ENCODE measurements at places on chromosomes 2 and 18.

- DNase-seq: no peak
These were observed 102.8 kb upstream of the CTDP1 start for GRCh38 chr18:79576686-79577351.

DNA sequence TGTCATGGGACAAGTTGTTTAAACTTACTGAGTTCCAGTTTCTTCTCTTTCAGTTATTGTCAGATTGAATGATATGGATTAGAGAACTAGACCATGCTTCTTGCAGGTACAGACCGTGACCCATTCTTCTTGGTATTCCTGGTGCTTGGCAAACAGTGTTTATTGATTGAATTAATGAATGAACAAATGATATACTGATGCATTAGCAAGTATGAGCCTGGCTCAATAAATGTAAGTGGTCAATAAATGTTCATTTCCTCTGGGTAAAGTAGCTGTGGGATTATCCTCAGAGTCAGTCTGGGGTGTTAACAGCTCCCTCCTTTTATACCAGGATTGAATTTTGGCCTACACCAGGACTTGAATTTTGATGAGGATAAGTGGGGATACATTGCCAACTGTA lies 160.2 kb downstream of the ZEB2 start:
- no peak for DNase-seq

- DNase-seq: no peak
These were observed 40.4 kb downstream of the LDLRAD4 start for GRCh38 chr18:13258921-13259320.

GRCh38 chr2:221554769-221555493 lies 17.2 kb downstream of the EPHA4 start:
- DNase-seq: peak; percentile 7

DNA sequence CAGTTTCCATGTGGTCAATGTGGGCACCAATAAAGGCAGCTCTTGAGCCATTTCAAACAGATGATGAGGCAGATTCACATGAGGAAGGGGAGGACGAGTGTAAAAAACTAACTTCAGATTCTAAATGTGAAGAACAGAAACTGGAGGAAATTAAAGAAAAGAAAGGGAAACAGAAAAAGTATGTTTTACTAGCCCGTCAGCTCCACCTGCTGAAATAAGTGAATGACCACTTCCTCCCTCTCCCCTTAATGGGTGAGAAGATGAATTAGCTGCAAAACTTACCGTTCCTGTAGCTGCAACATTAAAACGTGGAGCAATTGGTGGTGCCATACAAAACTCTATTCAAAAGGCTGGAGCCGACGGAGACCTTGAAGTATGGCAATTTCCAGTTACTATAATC lies 203.5 kb downstream of the UXS1 start:
- DNase-seq: no peak

DNA sequence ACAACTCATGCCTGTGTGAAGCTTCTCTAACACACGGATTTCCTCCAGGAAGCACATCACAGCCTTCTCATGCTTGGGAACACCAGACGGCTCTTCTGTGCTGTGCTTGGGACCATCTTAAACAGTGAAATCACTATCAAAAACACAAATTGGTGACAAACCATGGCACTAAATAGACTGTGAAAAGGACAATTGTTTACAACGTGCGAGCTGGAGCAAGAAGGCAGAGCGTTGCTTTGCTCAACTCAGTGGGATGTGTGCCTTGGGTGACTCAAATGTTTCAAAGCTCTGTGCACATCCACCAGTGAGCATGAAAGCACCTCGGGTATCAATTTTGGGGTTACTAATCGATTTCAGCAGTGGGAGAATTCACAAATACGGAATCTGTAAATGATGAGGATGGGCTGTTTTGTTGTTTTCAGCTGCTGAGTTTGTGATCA lies 182.4 kb upstream of the ARL4C start:
- no peak for DNase-seq

- no peak for DNase-seq
These were observed 132.8 kb downstream of the STK39 start for GRCh38 chr2:168114619-168115018.

DNA sequence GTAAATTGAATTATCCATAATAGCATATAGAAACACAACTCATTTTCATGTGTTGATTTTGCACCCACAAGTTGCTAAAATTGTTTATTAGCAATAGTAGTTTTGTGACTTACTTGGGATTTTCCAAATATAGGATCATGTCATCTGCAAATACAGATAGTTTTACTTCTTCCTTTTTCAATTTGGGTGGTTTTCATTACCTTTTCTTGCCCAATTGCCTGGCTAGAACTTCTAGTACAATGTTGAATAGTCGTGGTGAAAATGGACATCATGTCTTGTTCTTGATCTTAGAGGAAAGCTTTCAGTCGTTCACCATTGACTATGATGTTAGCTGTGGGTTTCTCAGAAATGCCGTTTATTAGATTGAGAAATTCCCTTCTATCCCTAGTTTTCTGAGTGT lies 60.2 kb upstream of the TCF7L1 start:
- DNase-seq: no peak

- DNase-seq: no peak
These were observed 40.9 kb downstream of the KDM3A start for GRCh38 chr2:86482034-86482433.

DNA sequence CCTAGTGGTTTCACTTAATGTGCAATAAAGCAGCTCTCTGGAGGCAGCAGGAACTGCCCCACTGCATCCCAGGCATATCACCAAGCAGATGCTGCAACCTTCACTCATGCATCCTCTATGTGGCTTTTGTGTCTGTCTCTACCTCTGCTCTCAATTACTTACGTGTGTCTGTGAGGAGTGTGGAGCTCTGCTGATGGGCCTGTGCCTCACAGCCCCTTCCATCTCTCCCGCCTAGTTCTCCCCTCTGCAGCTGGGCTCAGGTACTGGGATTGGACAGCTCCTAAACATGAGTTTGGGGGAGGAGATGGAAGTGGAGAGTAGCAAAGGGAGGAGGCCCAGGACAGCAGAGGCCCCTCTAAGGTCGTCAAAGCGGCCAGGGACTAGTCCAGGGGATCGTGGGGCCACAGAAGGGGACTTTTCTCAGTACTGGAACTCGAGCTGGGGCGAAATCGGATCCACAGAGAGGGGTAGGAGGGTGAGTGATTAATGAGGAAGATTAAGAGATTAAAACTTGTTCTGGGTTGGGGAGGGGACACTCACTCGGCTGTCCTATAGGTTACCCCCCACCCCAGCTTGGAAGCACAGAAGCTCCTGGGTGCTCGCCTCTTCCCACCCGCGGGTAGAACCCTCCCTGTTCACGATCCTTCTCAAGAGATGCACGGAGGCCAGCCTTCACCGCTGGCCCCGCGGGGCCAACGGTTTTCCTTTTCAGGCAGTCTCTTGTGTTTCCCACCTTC lies 2.1 kb upstream of the LBX2 start:
- DNase-seq: no peak

DNA sequence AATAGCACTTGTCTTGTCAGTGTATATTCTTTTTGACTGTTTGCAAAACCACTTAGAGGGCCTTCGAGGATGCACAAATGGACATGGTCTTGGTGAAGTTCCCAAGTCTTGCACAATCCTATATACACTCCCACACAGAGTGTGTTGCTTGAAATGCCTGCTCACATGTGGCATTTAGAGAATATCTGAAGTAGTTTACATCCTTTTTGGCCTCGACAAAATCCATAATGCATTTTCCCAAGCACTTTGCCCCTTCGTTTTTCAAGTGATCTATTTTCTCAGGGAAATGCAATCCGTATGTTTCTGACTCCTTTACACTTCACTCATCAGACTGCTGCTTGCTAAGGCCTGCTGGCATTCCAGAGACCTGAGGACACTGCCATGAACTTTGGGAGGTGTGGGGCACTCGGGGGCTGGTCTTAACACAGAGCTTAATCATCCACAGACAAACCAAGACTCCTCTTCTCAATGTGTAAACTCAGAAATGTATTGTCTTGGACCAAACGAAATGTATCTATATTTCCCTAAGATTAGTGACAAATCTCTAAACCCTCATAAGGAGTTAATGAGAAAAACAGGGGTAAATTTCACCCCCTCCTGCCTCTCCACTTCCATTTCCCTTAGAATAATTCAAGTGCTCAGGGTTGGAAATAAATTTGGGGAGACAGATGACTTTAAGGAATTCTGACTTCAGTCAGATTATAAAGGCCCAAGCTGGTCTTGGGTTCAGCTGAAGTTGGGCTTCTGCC lies 219.3 kb upstream of the APCDD1 start:
- no peak for DNase-seq

GRCh38 chr18:9876867-9877654 lies 8.7 kb upstream of the TXNDC2 start:
- DNase-seq: no peak

GRCh38 chr2:126515471-126515870 lies 140.5 kb upstream of the GYPC start:
- no peak for DNase-seq

DNA sequence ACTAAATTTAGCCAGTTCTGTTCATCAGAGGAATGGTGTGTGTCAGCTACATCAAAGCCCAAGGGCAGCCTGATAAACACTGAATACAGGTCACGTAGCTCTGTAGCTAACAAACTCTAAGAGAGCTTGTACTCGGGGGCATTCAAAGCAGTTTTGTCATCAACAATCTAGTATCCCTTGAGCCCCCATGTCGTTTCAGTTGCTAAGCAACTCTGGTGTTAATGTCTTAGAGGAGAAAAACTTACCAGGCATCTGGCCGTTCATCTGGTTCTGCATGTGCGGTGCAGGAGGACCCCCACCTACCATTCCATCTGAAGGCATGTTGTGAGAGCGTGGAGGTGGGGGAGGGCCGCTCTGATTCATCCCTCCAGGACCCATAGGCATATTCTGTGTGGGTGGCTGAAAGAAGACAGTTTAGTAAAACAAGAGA lies 33.1 kb downstream of the SS18 start:
- DNase-seq: no peak

DNA sequence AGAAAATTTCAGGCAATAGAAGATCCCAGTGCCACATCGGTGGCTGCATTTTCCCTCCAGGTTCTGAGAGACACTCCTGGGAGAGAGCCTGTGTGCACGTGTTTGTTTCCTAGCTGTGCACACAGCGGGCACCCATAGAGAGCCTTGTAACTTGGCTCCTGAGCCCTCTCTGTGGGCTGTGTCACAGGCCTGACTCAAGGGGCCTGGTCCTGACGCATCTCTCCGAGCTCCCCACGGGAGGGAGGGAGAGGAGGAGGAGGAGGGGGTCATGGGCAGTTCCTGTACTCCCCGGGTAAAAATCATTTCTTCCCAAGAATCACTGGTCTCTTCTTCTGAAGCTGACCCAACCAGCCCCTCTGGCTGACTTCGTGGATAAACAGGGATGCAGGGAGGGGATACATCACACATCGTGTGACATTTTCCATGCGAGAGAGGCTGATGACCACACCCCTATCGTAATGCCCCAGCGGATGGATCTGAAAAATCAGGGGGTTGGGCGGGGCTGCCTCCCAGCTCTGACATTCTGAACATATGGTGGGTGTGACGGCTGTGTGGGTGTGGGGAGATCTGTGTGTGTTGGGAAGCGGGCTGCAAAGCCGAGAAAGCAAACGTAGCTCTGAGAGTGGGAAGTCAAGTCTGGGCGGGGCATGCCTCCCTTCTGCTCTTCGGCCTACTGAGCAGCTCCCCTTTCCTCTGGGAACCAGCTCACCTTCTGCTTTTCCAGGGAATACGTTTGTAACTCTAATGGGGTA lies 308.3 kb upstream of the HS6ST1 start:
- DNase-seq: no peak

All from CD4-positive, alpha-beta T cell treated with Interleukin-12 subunit alpha and Interleukin-12 subunit beta, for 1 hour (primary cell).